Fibroblast of the aortic adventitia (primary cell): ENCODE measurements at places on chromosomes 11 and 22. TPM values are rescaled to one million over a fixed set of nuclear protein-coding genes. Genes with fewer than 3 reads are reported as not detected.

SIK2 gene
- total RNA-seq: 8.8 and 16.6 TPM in 2 replicates

CCDC73 gene
- not detected in 2 replicates for total RNA-seq

LDLRAD3 gene
- 8.6 and 10.8 TPM in 2 replicates for total RNA-seq

APOL1 gene
- total RNA-seq: 10.3 and 29.4 TPM in 2 replicates

BIK gene
- total RNA-seq: not detected in 2 replicates

KRTAP5-4 gene
- not detected in 2 replicates for total RNA-seq
